AG04449 (cell line): ENCODE measurements at places on chromosomes 11 and 22.

DNA sequence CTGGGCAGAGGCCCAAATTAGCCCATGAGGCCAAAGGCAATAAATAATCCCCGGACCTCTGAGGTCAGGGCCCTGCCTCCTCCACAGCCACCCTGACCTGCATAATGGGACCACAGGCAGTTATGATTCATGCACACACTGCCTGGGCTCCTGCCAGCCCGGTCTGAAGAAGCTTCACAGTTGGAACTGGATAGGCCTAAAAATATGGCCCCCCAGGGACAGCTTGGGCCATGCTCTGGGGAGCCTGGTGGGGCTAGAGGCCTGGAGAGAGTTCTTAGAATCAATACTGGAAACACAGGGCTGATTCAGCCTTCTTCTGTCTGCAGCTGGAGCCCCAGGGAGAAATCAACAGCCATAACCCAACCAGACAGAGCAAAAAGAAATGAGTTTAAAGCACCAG lies 112.8 kb upstream of the CADM1 start:
- peak; percentile 57 for DNase-seq

DNA sequence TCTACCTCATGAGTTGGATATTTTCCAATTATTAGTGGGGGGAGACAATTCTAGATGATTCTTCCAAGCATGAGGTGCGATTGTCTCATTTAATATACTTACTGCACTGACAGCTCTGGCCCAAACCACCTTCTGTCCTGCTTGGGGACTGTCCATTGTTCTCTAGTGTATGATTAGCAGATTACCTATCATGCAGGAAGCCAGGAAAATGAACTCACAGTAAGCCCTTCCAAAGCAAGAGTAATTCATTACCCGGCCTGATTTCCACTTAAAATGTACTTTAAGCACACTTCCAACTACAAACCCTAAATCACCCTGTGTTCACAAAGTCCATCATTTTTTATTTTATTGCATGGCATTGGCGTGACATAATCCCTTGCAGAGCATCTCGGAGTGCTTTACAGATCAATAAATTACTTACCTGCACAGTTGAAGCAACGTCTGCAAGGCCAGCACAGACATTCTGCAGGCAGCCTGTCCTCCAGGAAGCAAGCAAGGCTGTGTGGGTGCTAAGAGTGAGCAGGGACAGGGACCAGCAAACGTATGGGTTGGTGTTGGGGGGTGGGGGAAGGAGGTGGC lies 838.2 kb downstream of the NTM start:
- DNase-seq, result no peak

- no peak for DNase-seq
Observed at GRCh38 chr11:59262177-59262818, 49.6 kb upstream of the MPEG1 start.

DNA sequence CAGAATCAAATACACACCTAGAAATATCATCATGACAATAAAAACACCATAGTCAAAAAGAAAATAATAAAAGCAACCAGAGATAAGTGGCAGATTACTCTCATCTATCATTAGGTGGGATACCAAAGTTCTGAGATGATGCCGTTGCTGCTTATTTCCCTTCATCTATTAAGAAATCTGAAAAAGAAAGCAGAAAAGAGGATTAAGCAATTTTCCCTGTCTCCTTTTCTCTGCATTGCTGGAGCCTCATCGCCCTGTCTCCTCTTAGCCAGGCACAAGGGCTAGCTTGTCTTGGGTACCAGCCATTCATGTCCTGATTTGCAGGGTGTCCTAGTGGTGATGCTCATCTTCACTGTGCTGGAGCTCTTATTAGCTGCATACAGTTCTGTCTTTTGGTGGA lies 3.9 kb upstream of the MS4A14 start:
- DNase-seq, result no peak

DNA sequence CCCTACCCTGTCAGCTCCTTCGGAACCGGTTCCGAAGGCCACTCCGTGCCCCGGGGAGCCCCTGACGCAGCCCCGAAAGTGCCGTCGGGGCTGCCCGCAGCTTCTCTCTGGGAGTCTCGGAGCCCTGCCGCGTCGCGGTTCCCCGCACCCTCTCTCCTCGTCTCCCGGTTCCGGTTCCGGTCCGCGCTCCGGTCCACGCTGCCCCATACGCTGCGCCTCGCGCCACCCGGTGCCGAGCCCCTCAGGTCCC lies 618 bp downstream of the MTA2 start:
- DNase-seq, result no peak

DNA sequence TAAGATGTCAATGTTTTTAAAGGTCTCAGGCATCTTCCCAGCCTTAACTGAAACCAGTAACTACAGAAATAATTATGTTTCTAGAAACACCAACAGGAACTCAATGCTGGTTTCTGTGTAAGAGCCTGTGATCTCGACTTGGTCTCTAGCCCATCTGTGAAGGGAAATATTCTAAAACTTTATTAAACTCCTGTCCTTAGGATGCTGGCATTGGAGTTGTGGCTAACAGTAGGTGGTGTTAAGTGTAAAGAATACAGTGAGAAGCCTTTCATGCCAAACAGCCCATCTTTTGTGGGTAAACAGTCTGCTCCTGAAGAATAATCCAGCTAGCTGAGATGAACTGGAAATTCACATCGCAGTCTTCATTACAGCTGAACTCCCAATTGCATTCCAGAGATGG lies 133.2 kb downstream of the ADAMTS15 start:
- no peak for DNase-seq

- no peak for DNase-seq
Observed at GRCh38 chr11:3808861-3809623, 682 bp downstream of the PGAP2 start.

GRCh38 chr11:47918882-47919495 lies 61.4 kb upstream of the PTPRJ start:
- DNase-seq, result no peak

GRCh38 chr11:112511271-112511670 lies 250.6 kb upstream of the PLET1 start:
- no peak for DNase-seq

- no peak for DNase-seq
Observed at GRCh38 chr11:122612123-122612824, 43.2 kb upstream of the UBASH3B start.

DNA sequence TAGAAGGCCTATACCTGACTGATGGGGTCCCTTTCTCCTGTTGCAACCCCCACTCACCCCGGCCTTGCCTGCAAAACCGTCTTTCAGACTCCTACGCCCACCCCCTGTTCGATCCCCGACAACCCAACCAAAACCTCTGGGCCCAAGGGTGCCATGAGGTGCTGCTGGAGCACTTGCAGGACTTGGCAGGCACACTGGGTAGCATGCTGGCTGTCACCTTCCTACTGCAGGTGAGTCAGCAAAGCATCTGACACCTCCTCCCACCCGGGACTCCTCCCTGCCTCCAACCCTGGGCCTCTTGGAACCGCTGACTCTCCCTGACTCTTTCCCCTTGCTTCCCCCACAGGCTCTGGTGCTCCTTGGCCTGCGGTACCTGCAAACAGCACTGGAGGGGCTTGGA lies 1.2 kb downstream of the ROM1 start:
- no peak for DNase-seq

DNA sequence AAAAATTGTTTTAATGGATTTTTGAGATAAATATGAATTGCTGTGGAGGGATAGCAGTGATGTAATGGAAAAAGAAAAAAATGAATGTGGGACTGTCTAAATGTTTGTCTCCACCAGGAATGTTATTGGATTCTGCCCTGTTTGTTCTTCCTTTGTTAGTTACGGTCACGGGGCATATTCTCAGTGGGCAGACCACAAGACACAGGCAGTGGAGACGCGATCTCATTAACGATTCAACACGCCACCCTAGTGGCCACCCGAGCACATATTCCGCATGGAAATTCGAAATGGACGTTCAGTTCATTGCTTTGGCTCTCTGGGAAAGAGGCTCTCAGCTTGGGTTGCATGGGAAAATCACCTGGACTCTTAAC lies 151.8 kb upstream of the TTC12 start:
- DNase-seq, result no peak

DNA sequence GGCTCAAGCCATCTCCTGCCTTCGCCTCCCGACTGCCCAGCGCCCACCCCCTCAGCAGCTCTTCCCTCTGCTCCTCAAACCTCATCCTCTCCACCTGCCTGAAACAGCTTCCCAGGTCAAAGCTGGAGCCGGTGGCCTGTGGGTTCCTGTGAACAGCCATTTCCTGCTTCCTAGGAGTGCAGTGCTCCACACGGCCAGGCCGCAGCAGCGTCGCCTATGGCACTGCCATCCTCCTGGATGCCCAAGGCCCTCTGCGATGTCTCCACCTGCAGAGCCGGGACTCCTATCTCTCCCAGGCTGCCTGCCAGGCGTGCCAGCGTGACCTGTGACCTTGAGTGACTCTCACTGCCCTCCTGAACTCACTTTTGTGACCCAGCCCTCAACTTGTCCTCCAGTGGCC lies 24.6 kb downstream of the PPM1F start:
- no peak for DNase-seq

- DNase-seq, result no peak
Observed at GRCh38 chr11:12930850-12931249, 78.3 kb upstream of the RASSF10 start.

- DNase-seq, result no peak
Observed at GRCh38 chr22:17915188-17915587, 109.2 kb downstream of the MICAL3 start.

DNA sequence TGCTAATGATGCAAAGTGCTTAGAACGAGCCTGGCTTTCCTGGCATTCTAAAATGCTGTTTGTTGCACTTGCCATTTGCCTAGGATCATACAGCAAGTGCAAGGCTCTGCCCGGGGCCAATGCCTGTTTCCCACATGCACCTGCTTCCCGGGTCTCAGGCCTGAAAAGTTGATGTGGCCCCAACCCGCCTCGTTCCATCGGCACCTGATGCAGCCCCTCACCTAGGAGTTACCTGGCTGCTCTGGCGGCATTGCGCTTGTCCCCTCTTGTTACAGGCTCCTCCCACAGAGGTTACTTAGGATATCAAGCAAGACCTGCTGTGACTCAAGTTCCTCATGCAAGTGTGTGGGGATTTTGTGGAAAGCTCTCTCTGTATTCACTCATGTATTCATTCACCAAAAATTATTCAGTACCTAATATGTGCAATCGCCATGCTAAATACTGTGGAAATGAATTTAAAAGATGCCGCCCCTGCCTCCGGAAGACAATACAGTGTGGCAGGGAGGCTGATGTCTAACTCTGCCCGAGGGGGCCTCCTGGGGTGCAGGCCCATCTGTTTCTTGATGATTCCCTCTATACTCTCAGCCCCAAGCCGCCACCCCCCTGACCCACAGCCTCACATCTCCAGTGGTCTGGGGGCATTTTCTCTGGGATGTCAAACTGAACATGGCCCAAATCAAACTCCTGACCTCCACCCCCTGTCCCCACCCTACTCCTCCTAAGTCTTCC lies 184.5 kb downstream of the EFCAB6 start:
- DNase-seq, result no peak

DNA sequence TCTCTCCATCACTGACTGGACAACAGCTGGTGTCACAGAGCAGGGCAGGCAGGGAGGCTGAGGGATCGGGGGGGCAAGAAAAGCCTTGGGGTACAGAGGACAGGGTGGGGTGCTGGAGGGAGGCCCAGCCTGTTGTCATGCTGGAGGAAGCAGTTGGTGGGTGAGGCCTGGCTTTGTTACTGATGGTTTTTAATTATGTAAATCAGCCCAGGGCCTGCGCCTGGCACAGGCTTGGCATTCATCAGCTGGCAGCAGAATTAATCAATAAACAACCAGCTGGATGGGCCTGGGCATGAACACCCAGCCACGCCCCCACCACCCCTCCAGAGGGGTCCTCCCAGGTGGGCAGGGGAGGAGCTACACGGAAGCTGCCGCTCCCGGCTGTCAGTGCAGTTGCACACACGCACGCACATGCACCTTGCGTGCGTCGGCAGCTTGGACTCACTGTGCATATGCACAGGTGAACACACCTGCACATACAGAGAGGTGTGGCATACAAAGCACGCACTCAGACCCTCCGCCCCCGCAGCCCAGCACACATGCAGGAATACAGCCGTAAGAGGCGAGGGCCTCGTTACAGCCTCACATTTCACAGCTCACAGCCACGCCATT lies 21.3 kb upstream of the ELFN2 start:
- no peak for DNase-seq

- DNase-seq, result no peak
Observed at GRCh38 chr11:2991452-2992233, 486 bp downstream of the NAP1L4 start.

- DNase-seq, result no peak
Observed at GRCh38 chr22:22835771-22836291, 51.8 kb upstream of the IGLL5 start.

DNA sequence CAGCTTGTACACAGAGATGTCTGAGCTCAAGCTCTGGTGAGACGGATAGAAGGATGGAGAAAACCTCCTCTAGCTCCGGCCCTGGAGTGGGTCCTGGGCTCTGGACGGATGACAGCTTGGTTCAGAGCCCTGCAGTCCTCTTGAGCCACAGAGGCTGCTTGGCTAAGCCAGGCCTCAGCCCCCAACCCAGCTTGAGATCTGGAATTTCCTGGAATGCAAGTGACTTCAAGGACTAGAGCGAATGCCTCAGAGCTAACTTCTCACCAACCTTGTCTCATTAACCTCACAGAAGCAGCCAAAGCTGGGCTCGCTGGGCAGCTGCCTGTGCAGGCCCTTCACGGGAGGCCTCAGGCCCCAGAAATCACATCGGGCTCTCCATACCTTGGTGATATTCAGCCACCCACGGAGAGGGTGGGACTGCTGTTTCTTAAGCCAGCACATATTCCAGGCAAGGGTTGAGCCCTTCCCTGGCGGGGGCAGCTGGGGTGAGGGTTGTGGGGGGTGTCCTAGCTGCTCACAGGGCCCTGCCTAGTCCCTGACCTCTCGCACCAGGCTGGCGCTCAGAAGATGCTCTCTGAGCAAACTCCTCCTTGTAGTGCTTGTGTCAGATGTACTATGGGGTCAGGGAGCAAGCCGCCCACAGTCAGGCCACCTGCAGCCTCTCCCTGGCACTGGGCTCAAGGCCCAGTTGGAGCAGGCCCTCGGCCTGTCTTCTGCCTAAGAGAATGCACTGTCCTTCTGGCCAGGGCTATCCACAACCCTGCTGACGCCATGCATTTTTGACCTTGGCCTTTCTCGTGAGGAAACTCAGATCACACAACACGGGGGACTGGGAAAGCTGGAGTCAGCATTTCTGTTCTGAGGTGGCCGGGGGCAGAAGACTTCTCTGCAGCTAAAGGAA lies 73.6 kb upstream of the TTLL12 start:
- DNase-seq, result no peak

DNA sequence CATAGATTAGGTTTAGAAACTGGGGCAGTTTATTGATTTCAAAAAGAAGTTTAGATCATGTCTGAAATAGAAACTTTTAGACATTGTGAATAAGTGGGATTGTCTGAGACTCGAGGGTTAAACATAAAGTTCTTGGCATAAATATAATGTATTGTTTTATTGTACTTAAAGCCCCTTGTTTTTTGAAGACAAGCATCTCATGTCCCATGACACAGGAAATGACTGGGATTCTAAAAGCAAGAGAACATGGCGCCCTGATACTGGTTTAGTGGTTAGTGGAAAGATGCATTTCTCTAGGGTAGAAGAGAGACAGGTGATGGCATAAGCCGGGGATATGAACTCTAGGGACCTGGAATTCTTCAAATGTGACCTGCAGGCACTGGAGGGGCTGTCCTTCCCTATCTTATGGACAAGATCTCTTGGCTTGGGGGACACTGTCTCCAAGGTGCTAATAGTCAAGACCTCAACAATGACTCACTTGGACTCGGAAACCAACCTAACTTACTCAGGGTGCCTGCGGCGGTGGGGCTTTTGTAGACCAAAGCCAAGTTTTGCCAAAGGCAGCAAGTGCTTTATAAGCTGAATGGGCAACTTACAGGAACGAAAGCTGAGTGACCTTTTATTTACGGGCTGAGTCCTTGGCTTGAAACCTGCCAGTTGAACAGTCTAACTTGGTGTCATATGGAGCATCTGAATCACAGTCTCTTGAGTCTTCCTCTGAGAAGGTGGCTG lies 48.2 kb downstream of the UBASH3B start:
- DNase-seq, result no peak

- DNase-seq, result no peak
Observed at GRCh38 chr11:35463331-35463751, 44.0 kb upstream of the SLC1A2 start.
